AG04449 (cell line): ENCODE measurements at places on chromosomes 5 and 9.

DNA sequence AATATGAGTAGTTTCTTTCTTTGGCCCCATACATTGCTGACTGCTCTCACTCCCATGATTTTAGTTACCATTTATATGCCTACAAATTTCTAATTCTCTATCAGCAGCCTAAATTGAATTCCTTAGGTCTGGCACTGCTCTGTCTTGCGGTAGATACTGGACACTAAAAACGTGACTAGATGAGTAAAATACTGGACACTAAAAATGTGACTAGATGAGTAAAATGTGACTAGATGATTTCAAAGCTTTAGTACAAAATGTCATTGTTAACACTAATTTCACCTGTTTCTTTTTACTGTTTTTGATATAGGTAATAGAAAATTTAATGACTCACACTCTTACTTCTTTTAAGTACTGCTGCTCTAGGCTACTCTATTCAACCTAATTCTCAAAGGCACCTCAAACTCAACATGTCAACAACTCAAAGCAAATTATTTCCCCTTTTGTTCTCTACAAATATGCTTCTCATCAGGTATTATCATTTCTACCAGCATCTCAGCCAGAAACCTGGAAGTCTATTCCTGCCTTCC lies 31.4 kb upstream of the GOLGA1 start:
- DNase-seq = no peak

DNA sequence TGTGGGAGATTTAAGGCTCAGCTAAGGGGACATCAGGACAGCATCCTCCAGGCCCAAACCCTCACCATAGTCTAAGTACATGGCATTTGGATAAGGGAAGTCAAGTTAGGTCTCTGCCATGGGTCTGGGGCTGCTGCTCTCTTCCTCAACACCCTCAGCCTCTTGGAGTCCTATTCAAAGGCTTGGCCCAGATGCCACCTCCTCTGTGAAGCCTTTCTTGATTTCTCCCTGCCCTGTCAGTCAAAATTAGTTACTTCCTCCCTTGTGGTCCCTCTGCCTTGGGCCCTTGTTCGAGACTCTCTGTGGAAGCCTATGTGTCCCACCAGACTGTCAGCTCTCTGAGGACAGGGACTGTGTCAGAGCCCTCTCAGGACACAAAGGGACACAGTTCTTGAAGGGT lies 17.7 kb upstream of the DAB2IP start:
- no peak for DNase-seq

GRCh38 chr5:172076761-172077244 lies 70.4 kb upstream of the FBXW11 start:
- DNase-seq = peak; percentile 21

DNA sequence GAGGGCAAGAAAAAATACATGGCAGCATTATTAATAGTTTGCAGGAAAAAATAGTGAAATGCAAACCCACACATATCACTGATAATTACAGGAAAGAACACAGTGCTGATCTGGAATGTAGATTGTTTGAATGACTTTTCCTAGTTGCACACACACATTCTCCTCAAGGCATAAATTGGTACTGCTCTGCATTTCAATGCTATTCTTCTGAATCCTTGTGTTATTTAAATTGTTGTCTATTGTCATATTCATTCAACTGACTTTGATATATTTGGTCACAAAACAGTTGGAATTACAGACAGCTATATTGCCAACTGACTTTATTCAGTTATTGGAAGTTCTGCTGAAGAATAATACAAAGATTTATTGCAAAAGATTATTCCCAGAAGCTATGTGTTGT lies 139.5 kb downstream of the CDH10 start:
- DNase-seq = no peak

DNA sequence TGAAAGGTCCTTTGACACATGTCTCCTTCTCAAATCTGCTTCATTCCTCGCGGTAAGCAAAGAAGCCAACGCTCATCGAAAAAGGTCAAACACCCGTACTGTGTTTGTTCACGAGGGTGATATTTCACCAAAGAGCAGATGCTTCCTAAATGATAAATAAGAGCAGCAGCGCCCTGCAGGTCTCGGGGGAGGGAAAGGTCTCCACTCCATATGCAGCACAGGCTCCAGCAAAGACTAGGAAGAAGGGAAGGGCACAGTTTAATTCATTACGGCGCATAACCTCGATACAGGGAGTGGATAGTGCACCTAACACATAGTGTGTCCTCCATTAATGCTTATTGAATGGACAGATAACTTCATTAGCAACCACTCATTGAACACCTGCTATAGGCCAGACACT lies 593.3 kb downstream of the CDK5RAP2 start:
- no peak for DNase-seq

DNA sequence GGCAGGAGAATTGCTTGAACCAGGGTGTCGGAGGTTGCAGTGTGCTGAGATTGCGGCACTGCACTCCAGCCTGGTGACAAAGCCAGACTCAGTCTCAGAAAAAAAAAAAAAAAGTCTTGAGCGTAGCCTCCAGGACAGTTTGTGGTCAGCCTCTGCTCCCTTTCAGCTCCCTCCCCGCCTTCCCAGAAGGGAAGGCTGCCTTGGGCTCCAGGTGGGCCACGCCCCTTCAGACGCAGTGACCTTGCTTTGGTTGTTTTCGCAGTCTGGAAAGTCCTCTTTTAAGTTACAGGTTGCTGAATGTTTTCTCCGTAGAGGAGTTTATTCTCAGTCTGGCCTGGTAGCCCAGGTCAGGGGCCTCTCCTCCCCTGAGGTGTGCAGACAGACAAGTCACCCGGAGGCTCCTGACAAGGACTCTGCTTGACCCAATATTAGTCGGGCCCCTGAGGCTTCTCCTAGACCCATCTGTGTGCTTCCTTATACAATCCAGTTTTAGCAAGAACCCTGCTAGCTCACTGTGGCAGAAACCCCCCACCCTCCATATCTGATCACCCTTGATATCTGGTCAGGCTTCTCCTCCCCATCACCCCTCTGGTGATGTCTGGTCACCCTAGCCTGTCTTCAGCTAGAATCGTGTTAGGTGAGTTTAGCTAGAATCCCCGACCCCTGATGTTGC lies 31.6 kb upstream of the N4BP3 start:
- DNase-seq = no peak

DNA sequence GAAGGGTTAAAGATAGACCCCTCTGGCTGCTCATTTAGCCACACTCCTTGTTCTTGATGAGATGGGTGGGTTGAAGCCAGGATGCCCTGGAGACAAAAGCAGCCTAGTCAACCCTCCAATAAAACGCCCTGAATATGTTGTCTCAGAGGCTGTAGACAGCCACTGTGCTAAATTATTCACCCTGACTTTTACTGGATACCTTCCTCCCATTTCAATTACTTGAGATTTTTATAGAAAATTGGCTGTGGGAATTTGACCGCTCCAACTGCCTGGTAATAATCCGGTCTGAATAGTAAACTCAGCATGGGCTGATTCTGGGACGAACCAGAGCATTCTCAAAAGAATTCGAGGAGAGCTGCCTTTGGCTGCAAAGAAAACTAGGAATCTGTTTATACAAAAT lies 104.2 kb downstream of the SNX18 start:
- DNase-seq = no peak

- DNase-seq = peak; percentile 94
These were observed 170.5 kb downstream of the DCP2 start for GRCh38 chr5:113147101-113147508.

GRCh38 chr9:97849980-97850379 lies 3.0 kb upstream of the FOXE1 start:
- no peak for DNase-seq
